Stimulated activated CD8-positive, alpha-beta memory T cell treated with anti-CD3 and anti-CD28 coated beads, Interleukin-15, amount 100 ng/mL, for 4 hours (primary cell): ENCODE measurements at places on chromosomes 1 and 21.

GRCh38 chr1:230599926-230600656 lies 42.2 kb upstream of the COG2 start:
- no peak for DNase-seq

- no peak for DNase-seq
These were observed 206.6 kb upstream of the GRIK3 start for GRCh38 chr1:37240897-37241296.

GRCh38 chr1:167681024-167681423 lies 40.8 kb upstream of the MPZL1 start:
- DNase-seq, result no peak

DNA sequence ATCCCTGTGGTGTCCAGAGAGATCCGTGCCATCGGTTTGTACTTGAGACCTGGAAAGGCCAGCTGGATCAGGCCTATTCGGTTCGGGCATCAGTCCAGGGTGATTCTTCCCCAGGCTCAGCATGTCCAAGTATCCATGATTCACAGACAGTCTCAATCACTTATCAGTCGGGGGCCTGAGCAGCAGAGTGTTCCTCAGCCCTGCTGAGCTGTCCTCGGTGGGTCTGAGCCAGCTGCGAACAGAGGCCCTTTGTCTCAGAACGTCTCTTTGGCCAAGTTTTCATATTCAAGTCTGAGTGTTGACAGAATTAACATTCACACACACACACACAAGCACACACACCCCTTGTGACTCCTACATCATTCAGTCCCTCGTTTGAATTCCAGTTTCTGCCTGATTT lies 33.4 kb upstream of the OSBPL9 start:
- no peak for DNase-seq

GRCh38 chr1:167964646-167965045 lies 27.8 kb upstream of the MPC2 start:
- no peak for DNase-seq
